Hippocampal formation (tissue), 2 donors: ENCODE measurements at places on chromosomes 13 and 19.
A peak's percentile ranks its signal among the peaks of the same experiment; 100 is the strongest.

GRCh38 chr13:77310579-77311279 is 16.2 kb downstream of the MYCBP2 start:
- peak; percentile 18 for DNase-seq

DNA sequence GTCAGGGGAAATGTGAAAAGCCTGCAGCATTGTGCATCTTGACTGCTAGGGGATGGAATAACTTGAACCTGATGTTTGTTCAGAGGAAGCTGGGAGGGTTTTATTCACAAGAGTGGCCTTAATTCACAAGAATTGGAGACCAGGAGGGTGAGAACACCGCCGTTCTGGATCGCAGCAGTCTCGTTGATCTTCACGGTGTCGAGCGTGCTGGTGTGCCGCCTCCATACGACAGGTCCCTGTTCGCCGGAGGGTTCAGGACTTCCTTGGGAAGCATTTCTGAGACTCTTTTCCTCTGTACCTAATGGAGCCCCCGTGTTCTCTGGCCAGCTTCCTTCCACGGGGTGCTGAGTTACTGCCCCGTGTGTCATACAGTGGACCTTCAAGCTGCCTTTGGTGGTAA is 66.9 kb downstream of the ARHGEF7 start:
- no peak for DNase-seq

DNA sequence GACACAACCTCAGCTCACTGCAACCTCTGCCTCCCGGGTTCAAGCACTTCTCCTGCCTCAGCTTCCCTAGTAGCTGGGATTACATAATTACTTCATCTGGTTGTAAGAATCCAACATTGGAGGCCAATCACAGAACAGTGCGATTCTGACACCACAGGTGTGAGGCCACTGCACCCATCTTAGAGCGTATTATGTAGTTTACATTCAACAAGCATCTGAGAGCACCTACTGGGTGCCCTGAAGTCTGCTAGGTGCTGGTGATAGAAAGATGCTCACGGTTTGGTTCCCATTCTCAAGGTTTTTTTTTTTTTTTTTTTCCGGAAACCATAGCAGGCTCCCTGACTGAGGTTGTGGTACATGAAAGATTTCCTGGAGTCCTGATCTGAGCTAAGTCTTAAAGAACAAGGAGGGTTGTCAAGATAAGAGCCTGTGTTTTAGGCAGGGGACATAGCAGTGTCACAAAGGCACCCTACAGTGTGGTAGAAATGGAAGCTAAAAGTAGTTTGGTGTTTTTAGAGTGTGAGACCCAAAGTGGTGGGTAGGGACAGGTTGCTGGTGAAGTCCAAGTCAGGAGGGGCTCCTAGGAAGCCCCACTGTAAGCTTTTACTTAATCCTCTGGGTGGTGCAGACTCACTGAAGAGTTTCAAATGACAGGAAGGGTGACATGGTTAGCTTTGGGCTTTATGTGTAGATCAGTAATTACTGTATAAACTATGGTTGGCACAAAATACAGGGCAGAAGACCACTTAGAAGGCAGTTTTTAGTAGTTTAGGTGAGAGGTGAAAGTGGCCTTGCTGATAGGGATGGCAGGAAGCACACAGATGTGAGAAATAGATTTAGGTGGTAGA is 15.2 kb downstream of the SAE1 start:
- DNase-seq: no peak

DNA sequence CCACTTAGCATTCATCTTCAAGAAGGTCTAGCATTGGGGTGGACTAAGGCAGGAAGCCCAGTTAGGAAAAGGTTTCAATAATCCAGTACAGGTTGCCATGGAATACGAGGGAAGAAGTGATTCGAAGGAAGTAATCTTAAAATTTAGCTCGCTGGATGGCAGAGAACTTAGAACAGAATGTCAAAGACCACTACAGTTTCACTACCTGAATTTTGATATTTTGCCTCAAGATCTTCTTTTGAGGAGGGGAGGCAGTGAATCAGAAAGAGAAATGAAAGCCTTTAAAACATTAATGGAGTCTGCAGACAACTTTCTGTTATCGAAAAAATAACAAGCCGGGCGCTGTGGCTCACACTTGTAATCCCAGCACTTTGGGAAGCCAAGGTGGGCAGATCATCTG is 7.0 kb upstream of the RAB8A start:
- DNase-seq: no peak

DNA sequence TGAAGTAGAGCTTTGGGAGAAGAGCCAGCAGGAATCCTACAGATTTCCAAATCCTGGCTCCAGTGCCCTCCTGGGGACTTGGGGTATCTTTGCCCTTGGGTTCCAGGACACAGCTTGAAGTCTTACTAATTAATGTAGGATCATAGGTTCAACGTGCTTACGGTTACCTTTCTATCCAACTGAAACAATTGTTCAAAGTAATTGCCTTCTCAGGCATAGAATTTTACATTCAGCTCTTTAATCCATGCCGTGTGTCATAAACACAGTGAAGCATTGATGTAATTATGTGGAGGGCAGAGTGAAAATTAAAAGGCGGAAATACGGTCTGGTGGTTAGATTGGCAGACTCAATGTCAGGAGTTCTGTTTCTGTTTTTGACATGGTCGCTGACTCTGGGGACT is 170.4 kb downstream of the COG6 start:
- DNase-seq: no peak

DNA sequence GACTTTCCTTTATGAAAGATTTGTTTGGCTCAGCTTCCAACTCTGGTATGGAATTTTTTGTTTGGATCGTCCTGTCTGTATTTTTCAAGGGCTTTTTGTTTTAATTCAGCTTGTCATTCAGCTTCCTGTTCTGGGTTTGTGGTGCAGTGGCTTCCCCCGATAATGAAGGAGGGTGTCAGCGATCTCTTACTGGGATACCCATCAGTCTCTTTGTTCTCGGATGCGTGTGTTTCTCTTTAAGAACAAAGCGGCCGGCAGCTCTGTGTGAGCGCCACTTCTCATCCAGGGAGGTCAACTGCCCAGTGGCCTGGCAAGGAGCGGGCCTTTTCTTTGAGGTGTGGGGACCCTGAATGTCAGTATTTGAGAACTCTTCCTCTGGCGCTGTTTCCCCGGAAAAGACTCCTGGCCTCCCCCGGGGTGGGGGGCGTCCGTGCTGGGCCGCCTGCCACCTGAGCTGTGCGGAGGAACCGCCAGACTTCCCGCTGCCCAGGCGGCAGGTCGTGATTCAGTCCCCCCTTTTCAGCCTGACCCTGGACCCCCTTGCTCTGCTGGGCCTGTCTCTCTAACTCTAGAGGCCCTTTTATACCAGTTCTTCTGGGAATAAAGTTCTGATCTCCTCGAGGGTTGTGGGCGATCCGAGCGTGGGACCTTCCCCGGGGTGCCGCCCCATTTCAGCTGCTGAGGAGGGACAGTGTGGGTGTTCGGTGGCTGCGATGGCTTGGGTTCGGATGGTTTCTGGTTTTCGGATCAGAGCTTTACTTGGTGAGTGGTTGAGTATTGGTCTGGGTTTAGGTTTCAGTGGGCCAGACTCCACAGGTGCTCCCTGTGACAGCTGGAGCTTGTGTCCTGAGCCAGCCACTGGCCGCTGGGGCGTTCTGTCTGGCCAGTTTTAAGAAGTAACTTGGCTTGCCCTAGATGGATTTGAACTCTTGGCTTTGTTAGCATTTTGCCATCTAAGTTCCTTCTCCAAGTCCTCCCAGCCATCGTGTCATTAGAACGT is 3.4 kb downstream of the SF3A2 start:
- no peak for DNase-seq

- DNase-seq: no peak
These were observed 3.2 kb downstream of the ZNF562 start for GRCh38 chr19:9671655-9672054.

DNA sequence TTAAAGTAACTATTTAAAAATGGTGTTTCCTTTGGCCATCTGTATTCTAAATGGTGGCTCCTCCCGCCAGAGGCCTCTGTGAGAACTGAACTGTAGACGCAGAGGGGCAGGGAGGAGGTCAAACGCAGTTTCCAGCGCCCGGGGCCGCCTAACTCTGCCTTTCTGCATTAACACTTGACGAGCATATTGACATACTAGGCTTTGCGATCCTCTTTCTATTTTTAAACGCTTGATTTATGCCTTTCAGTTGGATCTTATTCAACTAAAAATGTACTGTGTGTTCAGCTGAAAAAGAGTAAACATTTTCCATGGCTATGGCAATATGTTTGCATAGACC is 74.7 kb downstream of the SPACA7 start:
- no peak for DNase-seq

- no peak for DNase-seq
These were observed 27.2 kb downstream of the LDLR start for GRCh38 chr19:11116507-11116906.

DNA sequence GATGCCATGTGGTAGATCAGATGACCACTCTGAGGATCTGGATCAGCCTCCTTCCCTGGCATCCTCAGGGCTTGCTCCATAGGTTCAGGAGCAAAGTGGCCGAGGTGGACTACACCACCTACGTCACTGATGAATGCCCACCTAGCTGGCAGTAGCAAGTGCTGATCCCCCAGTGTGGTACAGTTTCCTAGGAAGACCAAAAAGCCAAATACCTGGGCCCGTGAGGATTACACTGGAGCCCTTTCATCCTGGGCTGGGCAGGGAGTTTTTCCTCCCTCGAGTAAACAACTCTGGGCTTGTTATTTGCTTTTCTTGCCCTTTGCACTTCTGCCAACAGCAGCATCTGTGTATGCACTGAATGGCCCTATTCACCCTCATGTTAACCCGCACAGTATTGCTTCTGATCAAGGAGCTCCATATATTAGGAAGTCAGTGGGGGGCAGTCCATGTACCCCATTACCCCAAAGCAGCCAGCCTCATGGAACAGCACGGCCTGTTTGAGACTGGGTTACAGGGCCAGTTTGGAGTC is 3.3 kb upstream of the MYADM start:
- DNase-seq: peak; percentile 82

GRCh38 chr19:2478756-2479555 is 3.0 kb downstream of the GADD45B start:
- DNase-seq: no peak

GRCh38 chr19:2646866-2647535 is 55.5 kb downstream of the GNG7 start:
- no peak for DNase-seq

DNA sequence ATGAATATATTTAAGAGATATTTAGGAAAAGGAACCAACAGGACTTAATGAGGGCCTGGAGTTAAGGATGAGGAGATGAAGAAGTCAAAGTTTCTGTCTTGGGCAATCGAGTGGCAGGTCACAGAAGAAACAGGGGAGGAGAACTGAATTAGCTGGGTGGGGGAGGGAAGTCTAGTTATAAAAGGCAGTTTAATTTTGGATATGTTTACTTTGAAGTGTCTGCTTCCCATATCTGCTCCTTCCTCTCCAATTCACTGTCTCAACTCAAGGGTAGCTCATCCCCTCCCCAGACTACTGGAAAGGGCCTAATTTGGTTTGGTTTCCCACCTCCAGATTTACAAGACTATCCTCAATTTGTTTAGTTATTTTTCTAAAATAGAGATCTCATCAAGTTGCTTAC is 195.9 kb downstream of the VWA8 start:
- DNase-seq: no peak

DNA sequence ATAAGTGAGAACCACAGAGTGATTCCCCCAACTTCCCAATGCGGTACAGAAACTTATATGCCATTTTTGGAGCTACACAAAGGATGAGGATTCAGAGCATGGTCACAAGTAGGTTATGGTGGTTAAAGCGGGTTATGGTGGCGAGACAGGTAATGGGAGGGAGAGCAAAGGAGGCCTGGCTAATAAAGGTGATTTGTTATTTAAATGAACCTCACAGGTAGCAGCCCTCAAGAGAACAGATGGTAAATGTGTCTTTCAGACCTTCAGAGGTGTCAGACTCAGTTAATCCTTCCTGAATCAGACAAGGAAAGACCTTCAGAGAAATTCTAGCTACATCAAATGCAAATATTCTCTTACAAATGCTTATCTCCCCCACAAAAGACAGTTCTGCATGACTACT is 1971.4 kb downstream of the OLFM4 start:
- no peak for DNase-seq

DNA sequence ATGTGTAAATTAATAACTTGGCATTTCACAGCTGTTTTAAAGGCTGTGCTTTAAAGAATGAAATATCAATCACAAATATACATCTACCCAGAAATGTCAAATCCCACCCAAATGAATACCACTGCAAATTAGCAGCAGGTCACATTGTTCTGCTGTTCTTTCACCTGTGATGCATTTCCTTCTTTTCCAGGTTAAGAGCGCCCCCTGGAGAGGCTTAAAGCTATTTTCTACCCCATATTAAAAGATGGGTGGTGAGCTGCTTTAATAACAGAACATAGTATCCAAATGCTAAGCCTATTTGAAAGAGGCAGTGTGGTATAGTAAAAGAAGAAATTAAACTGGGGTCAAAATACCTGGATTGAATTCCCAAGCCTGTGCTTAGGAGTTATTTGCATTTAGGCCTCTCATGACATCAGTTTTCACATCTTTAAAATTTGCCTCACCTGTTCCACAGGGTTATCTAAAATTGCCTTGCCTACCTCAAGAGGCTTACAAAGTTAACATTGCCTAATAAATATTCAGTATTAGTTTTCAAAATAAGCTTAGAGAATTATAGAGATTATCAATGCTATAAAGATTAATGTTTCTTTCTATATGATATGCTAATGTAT is 396.9 kb upstream of the SLITRK5 start:
- peak; percentile 14 for DNase-seq

GRCh38 chr13:56201834-56202233 is 938.9 kb upstream of the PRR20A start:
- DNase-seq: no peak

DNA sequence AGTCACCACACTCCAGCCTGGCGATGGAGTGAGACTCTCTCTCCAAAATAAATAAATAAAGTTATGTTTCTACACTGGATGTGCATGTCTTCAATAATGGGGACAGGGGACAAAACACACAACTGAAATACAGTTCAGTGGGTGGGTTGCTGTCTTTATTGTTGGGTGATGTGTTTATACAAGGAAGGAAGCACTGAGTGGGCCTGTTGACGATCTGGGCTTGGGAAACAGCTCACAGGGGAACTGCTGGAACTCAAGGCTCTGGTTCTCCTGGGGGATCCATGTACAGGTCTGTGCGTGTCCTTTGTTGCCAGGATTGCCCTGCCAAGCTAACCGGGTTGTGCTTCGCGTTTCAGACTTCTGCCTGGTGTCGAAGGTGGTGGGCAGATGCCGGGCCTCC is 18.9 kb downstream of the SPINT2 start:
- no peak for DNase-seq

- no peak for DNase-seq
These were observed 5.6 kb downstream of the ZNF333 start for GRCh38 chr19:14695471-14695870.
